ENCODE measurements at places on chromosomes 3 and 15. TPM values are rescaled to one million over a fixed set of nuclear protein-coding genes. Genes with fewer than 3 reads are reported as not detected.
A peak's percentile ranks its signal among the peaks of the same experiment; 100 is the strongest.

- H3K4me1 ChIP-seq = no peaks in the 10 kb centered on the region
- no peak overlapping the region for H3K4me3 ChIP-seq
- DNase-seq = no peak
- no peak overlapping the region for H3K27ac ChIP-seq
- no peaks in the 10 kb centered on the region for H3K36me3 ChIP-seq
Observed at GRCh38 chr3:180764481-180764880, 85.2 kb upstream of the CCDC39 start.

DNA sequence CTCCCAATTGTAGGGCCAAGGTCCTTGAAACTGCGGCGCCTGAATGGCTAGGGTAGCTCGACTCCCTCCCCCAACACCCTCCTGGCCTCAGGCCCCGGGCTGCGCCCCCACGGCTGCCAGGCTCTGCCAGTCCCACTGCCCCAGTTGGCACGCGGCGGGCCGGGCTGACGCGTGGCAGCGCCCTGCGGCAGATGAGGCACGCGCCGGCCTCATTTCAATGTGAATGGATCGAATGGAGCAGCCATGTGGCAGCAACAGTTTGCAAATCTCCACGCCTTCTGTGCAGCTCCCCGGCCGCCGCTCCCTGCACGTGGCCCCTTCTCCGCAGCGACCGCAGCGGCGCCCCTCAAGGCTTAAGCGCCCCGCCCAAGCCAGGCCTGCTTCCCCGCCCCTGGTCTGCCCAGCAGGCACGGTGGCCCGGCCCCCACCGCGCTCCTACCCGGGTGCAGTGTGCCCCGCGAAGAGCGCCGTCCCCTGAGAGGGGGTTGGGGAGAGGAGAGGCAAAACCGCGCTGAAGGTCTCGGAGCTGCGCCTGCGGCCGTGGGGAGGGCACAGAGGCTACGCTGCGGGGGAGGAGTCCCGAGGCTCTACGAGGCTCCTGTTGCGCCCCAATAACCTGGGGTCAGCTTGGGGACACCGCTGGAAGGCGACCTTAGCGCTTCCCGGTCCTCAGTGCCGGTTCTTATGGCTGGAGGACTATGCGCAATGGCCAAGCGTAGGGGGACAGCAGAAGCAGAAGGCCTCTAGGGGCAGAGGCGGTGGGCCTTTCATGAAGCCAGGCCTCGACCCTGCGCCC, 3.1 kb upstream of the DLL4 start:
- no peak overlapping the region for H3K4me3 ChIP-seq
- DNase-seq = no peak
- peaks cover 91% of the 10 kb centered on the region for H3K27me3 ChIP-seq
- no peaks in the 10 kb centered on the region for H3K36me3 ChIP-seq

GRCh38 chr3:50139308-50139707, 15.8 kb upstream of the SEMA3F start:
- H3K36me3 ChIP-seq = no peaks in the 10 kb centered on the region
- no peak overlapping the region for H3K4me3 ChIP-seq
- H3K27me3 ChIP-seq = no peaks in the 10 kb centered on the region

DNA sequence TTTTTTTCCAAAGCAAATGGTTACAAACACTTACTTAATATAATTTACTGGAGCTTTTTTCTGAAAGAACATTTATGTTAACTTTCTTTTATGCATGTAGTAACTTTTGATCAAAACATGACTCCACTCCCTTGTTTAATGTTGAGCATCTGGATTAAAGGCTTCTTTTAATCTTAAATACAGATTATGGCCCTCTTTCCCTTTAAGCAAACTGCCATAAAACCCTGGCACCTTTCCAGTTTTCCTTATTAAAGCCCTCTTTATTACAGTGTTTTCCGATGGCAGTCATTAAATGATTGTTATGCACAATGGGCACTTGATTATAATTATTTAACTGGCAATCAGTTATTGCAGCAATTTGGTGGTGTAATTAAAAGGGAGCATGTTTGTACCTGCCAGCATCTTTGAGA, 167.0 kb downstream of the VGLL4 start:
- H3K27ac ChIP-seq = peak overlapping the region; percentile 44
- H3K4me3 ChIP-seq = no peak overlapping the region
- no peaks in the 10 kb centered on the region for H3K27me3 ChIP-seq
- peaks cover 3% of the 10 kb centered on the region for H3K4me1 ChIP-seq

GRCh38 chr3:117565777-117566176, 856.2 kb downstream of the TUSC7 start:
- no peak for DNase-seq
- no peak overlapping the region for H3K27ac ChIP-seq
- H3K4me3 ChIP-seq = no peak overlapping the region
- no peaks in the 10 kb centered on the region for H3K36me3 ChIP-seq
- H3K27me3 ChIP-seq = no peaks in the 10 kb centered on the region
- H3K4me1 ChIP-seq = no peaks in the 10 kb centered on the region

DNA sequence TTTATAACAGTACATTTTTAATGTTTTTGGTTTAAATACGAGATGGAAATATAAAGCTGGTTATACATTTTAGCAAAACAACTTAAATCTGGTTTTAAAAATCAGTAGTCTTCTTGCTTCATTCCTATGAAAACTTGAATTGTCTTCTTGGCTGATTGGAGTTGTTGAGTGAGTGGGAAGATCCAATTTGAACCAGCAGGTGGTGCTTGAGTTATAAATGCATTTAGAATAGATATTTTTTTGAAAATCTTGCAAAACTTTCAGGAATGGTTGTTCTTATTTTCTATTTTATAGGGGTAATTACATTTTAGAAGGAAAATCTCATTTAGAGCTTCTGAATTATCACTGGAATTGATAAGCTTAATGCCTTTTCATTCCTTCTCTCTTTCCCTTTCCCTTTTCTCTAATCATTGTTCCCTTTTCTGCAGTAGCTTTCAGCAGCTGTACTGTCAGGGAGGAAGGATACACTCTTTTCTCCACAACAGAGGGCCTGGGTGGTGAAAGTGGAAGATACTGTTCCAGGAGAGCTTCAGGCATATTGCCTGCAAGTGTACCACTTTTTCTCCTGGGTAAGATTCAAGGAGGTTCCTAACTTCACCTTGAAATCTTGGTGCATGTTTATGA, 335.6 kb downstream of the NLGN1 start:
- DNase-seq = no peak
- no peak overlapping the region for H3K4me3 ChIP-seq
- H3K27ac ChIP-seq = no peak overlapping the region
- H3K27me3 ChIP-seq = no peaks in the 10 kb centered on the region

DNA sequence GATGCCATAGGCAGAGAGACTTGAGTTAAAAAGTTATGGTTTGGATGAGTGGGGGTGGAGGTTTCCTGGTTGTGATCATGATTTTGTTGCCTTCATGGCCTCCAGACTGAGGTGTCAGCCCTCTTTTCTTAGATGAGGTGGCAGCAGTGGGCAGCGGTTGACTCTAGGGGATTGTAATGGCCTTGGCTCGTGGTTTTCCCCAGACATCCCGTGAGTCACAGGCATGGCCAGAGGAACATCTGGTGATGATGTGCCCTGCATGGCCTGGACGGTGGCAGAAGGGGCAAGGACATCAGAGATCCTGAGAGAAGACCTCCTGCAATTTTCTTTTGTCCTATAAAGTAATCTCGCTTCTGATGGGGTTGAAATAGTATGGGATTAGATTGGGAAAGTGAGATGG, 12.4 kb downstream of the RETNLB start:
- no peak overlapping the region for H3K4me3 ChIP-seq
- no peaks in the 10 kb centered on the region for H3K27me3 ChIP-seq
- no peak overlapping the region for H3K27ac ChIP-seq
- DNase-seq = no peak
- no peaks in the 10 kb centered on the region for H3K4me1 ChIP-seq

DNA sequence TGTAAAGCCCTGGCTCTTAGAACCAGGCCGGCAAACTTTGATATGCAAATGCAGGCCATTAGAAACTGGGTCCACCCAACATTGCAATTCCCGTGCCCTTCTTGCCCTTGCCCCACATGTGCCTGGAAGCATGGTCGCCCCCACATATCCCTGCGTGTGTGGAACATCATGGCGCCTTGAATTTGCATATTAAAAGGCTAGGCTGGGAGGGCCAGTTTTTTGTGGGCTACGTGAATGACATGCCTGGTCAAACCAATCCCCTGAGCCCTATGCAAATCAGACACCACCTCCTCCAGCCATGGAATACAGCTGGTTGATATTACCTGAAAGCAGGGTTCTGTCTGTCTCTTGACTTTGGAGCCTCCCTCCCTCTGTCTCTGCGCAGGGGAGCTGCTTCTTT, 58.7 kb upstream of the ARHGEF26 start:
- H3K27ac ChIP-seq = no peak overlapping the region
- DNase-seq = no peak
- H3K4me1 ChIP-seq = peaks cover 13% of the 10 kb centered on the region
- H3K27me3 ChIP-seq = no peaks in the 10 kb centered on the region

DNA sequence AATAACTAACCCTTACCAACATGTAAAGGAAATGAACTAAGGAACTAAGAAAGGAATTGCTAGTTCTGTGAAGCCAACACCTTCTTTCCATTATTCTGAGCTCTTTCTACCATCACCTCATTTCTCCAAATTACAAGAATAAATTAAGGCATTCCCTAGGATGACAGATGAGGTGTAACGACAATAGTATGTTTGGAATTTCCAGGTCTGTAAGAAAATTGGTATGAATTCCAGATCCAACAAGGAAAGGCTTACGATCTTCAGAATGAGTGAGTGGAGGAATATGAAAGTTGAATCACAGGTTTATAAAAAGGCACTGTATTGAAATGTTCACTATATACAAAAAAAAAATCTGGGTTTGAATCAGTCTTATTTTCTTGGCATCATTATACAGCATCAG, 4.5 kb upstream of the NANOGP8 start:
- no peak overlapping the region for H3K4me3 ChIP-seq
- H3K27me3 ChIP-seq = no peaks in the 10 kb centered on the region
- H3K4me1 ChIP-seq = no peaks in the 10 kb centered on the region
- no peak for DNase-seq

DNA sequence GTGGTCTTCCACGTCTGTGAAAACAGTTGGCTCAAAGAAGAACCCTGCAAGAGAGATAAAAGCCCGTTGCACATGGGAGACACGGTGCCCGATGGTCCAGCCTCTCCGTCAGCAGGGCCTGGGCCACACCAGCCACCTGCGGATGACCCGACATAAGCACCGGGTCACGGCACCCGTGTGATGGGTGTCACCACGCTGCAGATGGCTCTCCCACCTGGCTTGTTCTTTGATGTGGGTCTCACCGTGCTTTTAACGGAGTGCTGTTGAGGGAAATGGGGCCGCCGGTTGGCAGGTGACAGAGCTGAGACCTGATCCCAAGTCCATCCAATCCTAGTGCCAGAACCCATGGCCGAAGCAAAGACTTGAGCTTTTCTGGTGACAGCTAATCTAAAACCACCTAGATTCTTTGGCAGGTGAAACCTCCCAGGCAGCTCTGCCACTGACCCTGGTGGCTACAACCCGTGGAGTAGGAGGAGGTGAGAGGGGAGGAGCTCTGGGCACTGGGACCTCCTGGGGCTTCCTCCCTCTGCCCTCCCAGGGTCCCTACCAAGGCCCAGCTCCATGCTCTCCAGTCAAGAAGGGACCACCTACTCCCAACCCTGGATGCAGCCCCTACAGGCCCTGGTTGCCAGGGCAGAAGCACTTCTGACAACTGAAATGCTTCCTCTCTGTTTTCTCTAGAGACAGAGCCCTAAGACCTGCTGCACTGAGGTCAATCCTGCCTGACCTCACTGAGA, 23.4 kb upstream of the SLC41A3 start:
- DNase-seq = no peak
- H3K27me3 ChIP-seq = no peaks in the 10 kb centered on the region
- H3K36me3 ChIP-seq = peaks cover 79% of the 10 kb centered on the region
- H3K4me1 ChIP-seq = peaks cover 12% of the 10 kb centered on the region
- no peak overlapping the region for H3K4me3 ChIP-seq

GRCh38 chr3:64892671-64893309, 205.0 kb upstream of the ADAMTS9 start:
- H3K4me3 ChIP-seq = no peak overlapping the region
- H3K4me1 ChIP-seq = no peaks in the 10 kb centered on the region
- no peaks in the 10 kb centered on the region for H3K27me3 ChIP-seq
- H3K36me3 ChIP-seq = no peaks in the 10 kb centered on the region

GRCh38 chr3:12141350-12141749, 17.4 kb downstream of the TIMP4 start:
- no peak for DNase-seq
- no peak overlapping the region for H3K4me3 ChIP-seq
- H3K27ac ChIP-seq = no peak overlapping the region
- peaks cover 10% of the 10 kb centered on the region for H3K4me1 ChIP-seq
- peaks cover 8% of the 10 kb centered on the region for H3K36me3 ChIP-seq

DNA sequence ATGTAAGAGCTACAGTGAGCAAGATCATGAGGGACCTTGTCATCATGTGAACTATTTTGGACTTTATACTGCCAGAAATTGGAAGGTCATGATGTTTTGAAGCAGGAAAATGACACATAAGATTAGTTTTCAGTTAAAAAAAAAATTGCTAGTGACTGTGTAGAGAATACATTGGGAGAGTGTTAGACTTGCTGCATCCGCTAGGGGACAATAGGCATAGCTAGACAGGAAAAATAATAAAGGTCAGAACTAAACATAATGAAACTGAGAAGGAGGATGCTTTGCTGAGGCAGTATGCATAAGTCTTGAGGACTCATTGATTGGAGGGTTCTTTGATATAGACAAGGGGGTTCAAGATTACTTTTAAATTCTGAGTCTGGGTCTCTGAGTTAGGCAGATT, 275.8 kb upstream of the KCNH8 start:
- no peak overlapping the region for H3K27ac ChIP-seq
- DNase-seq = no peak
- no peaks in the 10 kb centered on the region for H3K36me3 ChIP-seq
- no peaks in the 10 kb centered on the region for H3K27me3 ChIP-seq
- H3K4me1 ChIP-seq = no peaks in the 10 kb centered on the region
- no peak overlapping the region for H3K4me3 ChIP-seq

DNA sequence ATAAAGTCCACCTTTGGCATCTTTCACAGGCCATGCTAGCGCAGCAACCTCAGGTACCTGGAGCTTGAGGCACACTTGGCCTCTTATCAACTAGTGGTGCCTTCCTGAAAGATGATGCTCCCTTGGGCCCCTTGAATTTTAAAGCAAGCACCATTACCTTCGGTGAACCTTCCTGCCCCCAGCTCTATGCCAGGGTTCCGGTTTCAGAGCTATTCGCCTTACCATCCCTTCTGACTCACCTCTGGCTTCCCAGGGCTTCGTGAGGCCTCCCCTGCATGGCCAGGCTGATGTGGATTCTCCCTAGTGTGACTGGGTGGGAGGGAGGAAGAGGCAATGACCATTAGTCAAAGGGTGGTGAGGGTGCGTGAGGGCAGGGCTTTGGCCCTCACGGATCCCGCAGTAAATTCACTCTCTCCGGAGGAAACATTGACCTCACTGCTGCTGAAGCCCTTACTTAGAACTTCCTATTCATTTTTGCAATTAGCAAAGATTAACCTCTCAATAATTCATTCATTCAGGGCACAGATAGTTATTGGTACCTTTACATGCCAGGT, 16.3 kb downstream of the BHLHE40 start:
- no peak overlapping the region for H3K27ac ChIP-seq
- peaks cover 3% of the 10 kb centered on the region for H3K4me1 ChIP-seq
- no peak for DNase-seq

- H3K4me1 ChIP-seq = peaks cover 29% of the 10 kb centered on the region
- H3K27me3 ChIP-seq = no peaks in the 10 kb centered on the region
- H3K36me3 ChIP-seq = peaks cover 6% of the 10 kb centered on the region
Observed at GRCh38 chr3:50459785-50460184, 43.6 kb downstream of the CACNA2D2 start.

GRCh38 chr3:18679238-18679637, 254.1 kb upstream of the SATB1 start:
- no peak overlapping the region for H3K27ac ChIP-seq
- no peaks in the 10 kb centered on the region for H3K4me1 ChIP-seq
- no peak overlapping the region for H3K4me3 ChIP-seq

SH2D7 gene
- total RNA-seq = not detected

MOBP gene
- total RNA-seq = 433 TPM

HHLA2 gene
- 0.22 TPM for total RNA-seq

ALAS1 gene
- total RNA-seq = 48.9 TPM

TM2D3 gene
- total RNA-seq = 95.5 TPM

SCAANT1 gene
- not detected for total RNA-seq

TMC3 gene
- 0.69 TPM for total RNA-seq

HIGD2B gene
- total RNA-seq = not detected

SLC2A2 gene
- not detected for total RNA-seq

STIMATE gene
- 65.6 TPM for total RNA-seq
